Right cardiac atrium (tissue), 5 donors: ENCODE measurements at places on chromosomes 12 and 14. TPM values are rescaled to one million over a fixed set of nuclear protein-coding genes. Genes with fewer than 3 reads are reported as not detected.

DNA sequence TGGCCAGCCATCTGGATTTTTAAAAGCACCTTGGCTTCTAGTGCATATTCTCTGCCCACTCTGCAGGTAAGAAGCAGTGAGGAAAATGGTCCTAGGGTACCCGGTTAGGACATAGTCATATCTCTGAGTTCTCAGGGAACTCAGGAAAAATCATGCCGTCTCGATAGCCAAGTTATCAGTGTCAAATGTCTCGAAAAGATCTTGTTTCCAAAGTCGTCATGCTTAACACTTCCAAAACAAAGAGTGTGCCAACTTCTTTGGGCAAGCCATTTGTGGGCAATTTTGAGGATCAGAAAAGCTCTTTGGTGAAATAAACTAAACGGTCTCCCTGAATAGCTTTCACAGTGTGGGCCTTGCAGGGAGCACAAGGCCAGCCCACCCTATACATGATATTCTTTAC is 39.2 kb downstream of the RASSF3 start:
- no peak for DNase-seq

DNA sequence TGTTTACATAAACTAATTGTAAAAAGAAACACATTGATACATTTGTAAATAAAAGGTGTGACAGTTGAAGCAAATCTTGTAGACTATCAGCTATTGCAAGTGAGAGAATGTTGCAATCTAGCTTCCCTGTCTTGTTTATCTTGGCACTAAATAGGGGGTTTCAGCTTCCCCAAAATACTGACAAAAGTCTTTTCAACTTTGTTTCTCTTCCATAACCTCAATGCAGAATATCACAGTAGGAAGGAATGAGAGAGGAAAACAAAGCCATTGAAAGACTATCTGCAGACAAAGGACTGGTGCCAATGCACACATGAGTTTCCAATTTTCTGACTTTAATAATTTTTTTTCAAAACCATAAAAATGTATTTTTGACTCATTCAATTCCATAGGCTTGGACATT is 886.2 kb upstream of the MGAT4C start:
- DNase-seq = no peak

GRCh38 chr14:97106609-97107008 is 309.4 kb downstream of the VRK1 start:
- no peak for DNase-seq

DNA sequence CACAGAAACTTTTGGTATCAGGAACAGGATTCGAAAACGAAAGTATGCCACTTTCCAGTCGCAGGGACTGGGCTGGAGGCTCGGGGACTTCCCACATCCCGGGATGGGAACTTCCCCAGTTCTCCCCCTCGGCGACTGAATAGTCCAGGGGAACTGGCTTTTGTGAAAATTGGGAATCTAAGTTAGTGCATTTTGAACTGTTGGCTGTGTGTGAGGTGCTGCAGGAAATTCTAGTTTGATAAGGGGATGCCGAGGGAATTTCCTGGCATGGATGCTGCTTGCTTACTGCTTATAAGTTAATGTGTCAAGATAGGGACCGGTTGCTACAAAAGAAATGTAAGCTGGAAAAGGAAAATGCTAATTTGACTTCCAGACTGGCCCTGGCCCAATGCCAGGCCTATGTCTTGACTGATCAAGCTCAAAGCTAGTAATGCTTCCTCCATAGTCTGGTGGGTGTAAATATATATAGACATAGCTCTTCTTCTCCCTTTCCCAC is 73.4 kb upstream of the EIF5 start:
- DNase-seq = peak; percentile 51

DNA sequence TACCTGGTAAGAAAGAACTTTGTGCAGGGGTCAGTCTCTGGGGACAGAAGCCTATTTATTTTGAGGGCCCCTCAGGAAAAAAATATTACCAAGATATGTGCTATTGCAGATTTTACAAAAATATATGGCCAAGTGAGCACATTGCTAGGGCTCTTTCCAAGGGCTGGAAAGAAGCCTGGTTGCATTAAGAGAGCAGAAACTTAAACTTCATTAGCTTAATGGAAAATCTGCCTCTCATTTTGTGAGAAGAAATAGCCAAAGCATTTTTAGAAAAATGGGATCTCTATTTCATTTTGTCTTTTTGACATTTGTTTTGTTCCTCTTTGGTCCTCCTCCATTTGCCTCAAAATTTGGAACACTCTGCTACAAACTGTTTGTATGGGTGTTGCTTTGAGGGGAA is 283.5 kb downstream of the NELL2 start:
- DNase-seq = no peak

DNA sequence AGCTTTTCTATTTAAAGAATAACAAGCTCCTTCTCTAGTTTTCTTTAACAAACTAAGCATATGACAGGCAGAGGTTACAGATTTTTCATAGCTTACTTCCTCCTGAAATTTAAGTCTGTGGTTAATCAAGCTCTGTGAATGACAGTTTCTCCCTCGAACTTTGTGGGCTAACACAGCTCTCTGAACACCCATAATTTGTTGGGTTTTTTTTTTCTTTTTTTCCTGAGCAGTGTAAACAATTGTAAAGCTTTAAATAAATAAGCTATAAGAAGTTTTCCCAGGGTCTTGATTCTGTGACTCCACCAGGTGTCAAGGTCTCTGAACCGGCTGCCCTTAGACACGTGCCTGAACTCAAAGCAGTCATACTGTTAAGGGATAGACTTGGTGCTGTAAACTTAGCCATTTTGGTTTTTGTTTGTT is 128.1 kb upstream of the AMIGO2 start:
- no peak for DNase-seq

DNA sequence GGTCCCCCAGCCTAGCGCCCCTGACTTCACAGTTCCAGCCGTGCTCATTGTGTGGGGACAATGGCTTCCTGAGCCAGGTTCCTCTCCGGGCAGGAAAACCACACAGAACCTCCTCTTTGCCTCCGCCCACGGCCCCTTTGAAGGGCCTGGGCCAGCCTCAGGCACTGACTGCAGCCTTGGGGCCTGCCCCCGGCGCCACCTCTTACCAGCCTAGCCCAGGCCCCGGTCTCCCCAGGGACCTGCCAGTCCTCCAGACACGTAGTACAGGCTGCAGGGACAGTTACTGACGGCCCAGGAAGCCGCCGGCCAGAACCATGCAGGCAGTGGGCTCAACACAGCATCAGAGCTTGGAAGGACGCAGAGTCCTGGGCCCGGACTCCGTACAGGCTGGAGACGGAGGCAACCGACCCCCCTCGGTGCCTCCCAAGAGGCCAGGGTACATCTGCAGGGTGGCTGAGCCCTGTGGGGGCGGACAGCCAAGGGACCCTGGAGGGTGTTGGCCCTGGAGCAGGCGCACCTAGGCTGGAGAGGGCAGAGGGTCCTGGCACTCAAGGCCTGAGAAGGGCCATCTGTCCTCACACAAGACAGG is 20.9 kb upstream of the NUDT14 start:
- DNase-seq = no peak

- DNase-seq = no peak
Measured at GRCh38 chr12:90965204-90965603, 10.2 kb upstream of the CCER1 start.

The PZP gene
- total RNA-seq = 0.14 TPM

DNA sequence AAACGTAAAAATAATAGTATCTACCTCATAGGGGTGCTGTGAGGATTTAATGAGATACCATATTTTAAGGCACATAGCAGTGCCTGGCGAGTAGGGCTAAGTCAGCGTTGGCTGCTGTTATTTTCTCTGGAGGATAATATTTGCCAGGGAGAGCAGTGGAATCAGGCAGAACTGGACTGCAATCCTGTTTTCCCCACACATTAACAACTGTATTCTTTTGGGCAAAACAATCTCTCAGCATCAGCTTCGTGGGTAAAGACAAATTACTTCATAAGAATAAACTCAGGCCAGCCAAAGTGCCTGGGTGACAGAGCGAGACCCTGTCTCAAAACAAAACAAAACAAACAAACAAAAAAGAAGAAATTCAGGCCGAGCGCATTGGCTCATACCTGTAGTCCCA is 29.7 kb upstream of the ATP2A2 start:
- DNase-seq = no peak

DNA sequence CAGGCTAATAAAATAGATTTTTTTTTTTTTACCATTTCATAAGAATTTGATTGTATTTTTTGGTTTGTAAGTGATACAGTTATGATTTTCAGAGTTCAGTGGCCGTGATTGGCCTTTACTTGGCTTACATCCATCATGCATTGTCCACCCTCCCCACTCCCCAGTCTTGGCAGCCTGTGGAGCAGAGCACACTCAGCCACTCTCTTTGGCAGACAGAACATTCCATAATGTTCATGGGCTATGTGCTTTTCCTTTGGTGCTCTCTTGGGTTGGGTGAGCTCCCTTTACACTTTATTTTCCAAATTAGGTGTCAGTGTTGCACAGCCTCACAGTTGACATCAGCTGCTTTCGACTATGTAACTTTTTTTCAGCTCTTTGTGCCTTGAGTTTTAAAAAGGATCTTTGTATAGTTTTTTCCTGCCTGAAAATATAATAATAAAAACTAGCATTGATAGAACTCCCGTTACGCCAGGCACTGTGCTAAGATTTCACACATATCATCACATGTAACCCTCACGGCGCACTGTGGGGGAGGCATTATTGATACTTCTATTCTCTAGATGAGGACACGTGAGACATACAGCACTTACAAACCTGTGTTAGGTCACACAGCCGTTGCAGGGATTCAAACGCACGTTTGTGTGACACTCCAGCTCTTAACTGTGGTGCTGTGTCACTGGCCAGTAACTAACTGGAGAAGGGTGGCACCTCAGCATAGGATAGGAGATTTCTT is 21.5 kb downstream of the SUDS3 start:
- no peak for DNase-seq

DNA sequence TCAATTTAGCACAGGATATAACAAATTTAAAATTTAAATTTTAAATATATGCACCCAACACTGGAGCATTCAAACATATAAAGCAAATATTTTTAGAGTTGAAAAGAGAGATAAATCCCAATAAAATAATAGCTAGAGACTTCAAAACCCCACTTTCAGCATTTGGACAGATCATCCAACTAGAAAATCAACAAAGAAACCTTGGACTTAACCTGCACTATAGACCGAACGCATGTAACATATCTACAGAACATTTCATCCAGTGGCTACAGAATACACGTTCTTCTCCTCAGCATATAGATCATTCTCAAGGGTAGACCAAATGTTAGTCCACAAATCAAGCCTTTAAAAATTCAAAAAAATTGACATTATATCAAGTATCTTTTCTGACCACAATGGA is 64.0 kb downstream of the SPTSSA start:
- DNase-seq = no peak

The GPR162 gene
- total RNA-seq = 6.8 TPM

The PSMC6 gene
- total RNA-seq = 66.9 TPM

The OR6C6 gene
- not detected for total RNA-seq

The TEAD4 gene
- total RNA-seq = 11.1 TPM

DNA sequence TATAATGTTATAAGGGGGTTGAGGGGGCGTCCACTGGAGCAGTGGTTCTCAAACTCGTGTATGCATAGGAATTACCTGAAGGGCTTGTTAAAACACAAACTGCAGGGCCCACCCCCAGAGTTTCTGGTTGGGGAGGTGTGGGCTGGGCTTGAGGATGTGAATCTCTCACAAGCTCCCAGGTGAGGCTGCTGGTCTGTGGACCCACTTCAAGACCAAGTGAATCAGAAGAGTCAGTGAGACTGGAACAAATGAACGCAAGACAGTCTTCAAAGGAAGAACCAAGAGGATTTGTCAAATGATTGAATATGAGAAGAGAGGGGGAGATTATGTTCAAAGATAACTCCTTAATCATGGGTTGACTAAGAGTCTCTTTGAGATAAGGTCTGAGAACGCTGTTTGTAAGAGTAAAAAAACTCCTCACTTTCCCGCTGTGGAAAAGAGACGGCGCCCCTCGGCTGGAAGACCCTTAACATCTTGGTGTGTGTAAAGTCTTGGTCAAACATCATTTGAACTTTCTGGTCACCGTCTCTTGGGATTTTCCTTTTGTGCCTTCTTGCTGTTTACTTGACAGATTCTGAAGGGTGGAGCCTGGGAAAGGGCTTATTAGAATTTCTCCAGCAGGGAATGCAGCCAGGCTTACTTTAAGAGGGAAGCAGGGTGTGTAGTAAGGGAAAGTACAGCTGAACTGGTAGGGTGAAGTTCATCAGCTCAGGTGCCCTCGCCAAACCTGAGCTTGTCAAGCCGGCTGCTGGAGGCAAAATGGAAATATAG is 5.3 kb upstream of the FOXN3 start:
- DNase-seq = no peak

DNA sequence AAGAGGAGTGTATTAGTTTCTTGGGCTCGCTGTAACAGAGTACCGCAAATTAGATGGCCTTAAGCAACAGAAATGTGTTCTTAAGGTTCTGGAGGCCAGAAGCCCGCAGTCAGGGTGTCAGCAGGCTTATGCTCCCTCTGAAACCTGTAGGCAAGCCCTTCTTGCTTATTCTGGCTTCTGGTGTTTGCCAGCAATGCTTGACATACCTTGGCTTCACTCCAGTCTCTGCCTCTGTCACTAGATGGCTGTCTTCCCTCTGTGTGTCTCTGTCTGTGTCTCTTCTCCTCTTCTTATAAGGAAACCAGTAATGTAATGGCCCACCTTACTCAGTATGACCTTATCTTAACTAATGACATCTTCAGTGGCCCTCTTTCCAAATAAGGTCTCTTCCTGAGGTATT is 85.1 kb downstream of the DERA start:
- DNase-seq = no peak

- peak; percentile 7 for DNase-seq
Measured at GRCh38 chr14:84006643-84007155, 1523.2 kb upstream of the FLRT2 start.

The PHC1 gene
- total RNA-seq = 25.3 TPM

DNA sequence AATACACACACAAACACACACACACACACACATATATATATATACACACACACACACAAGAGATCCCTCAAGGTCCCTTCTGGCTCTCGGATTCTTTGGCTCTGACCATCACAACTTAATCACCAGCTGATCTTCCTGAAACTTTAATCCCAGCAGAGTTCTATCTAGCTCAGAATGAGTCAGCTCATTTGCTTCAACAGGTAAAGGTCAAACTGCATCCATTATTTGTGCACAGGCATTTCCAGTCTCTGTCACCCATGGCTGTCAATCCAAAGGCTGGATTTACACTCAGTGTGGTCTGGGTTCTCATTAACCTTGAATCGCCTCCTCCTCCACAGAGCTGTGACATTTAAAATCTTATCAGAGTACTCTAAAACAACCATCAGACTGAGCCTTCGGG is 113.3 kb upstream of the TMPO start:
- DNase-seq = no peak

DNA sequence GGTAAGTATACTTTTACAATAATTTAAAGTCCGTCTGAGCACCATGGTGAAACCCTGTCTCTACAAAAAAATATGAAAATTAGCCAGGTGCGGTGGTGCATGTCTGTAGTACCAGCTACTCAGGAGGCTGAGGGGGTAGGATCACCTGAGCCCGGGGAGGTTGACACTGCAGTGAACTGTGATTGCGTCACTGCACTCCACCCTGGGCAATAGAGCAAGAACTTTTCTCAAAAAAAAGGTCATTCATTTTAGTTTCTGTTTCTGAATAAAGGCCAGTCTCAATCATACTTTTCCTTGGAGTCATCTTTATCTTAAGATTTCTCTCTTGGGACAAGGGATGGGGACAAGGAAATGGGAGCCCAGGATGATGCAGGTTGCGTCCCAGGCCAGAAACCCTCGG is 12.9 kb downstream of the ANKRD13A start:
- DNase-seq = no peak

The KRT75 gene
- not detected for total RNA-seq
